ENCODE measurements at places on chromosomes 4 and X.

DNA sequence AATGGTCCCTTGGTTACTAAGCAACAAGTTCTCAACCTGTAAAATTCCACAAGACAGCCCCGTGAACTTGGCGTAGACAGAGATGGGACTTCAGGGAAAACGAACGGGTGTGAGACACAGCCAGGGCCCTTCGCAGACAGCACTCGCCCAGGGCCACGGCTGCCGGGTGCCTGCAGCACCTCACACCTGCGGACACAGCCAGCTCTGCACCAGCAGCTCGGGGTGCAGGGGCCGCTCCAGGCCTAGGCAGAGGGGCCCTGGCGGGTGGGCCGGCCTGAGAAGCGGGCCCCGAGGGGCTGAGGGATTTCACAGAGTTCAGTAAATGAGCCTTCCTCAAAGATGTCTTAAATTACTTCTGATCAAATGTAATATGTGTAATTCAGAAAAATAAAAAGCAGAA lies 34.0 kb downstream of the GAK start:
- no peak for DNase-seq

DNA sequence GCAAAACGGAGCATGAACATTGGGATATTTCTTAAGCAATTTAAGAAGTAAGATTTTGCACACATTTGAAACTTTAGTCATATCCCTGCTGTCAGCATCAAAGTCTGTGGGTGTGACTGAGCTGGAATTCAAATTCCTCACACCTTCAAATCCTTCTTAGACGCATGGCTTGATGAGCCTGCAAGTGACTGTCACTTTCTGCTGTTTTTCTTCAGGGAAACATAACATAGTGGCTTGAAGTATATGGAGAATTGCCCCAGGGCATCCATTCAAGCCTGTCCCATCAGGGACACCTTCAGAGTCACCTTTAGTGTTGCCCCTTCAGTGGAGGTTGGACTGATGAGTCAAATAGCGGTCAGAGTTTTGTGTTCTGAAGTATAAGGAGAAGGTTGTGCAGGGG lies 17.4 kb downstream of the FHDC1 start:
- DNase-seq = no peak

DNA sequence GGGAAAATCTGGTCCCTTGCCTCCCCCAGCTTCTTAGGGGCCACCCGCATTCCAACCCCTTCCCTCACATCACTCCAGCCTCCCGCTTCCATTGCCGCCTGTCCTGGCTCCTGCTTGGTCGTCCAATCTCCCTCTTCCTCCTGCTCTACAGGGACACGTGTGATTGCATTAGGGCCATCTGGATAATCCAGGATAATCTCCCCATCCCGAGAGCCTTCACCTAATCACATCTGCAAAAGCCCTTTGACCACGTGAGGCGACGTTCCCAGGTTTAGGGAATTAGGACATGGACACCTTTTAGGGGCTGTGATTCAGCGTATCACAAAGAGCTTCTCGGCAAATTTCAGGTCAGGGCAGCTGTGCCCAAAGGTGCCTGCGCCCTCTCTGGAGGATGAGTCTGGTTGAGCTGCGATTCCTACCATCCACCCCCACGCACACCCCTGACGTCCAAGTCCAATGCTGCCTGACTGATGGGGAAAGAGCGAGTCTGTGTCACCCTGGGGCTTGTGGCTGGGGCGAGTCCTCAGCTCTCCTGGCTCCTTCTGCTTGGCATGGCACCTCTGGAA lies 104.6 kb downstream of the PSAPL1 start:
- no peak for DNase-seq

DNA sequence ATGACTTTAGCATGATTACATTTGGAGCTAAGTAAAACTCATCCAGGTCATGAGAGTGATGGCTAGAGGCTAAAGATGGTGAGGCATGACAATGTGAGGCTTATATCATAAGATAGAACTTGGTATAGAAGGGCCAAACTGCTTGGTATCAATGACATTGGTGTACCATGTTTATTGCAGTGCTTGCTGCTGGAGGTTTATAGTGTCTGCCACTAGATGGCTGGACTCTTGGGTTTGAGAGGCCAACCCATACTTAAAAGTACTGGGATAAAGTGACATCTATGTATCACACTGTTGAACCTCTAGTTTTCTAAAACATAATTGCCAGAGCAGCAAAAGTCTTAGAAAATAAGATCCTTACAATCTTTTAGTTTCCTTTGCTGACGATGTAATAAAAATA lies 83.0 kb upstream of the TACR3 start:
- no peak for DNase-seq

DNA sequence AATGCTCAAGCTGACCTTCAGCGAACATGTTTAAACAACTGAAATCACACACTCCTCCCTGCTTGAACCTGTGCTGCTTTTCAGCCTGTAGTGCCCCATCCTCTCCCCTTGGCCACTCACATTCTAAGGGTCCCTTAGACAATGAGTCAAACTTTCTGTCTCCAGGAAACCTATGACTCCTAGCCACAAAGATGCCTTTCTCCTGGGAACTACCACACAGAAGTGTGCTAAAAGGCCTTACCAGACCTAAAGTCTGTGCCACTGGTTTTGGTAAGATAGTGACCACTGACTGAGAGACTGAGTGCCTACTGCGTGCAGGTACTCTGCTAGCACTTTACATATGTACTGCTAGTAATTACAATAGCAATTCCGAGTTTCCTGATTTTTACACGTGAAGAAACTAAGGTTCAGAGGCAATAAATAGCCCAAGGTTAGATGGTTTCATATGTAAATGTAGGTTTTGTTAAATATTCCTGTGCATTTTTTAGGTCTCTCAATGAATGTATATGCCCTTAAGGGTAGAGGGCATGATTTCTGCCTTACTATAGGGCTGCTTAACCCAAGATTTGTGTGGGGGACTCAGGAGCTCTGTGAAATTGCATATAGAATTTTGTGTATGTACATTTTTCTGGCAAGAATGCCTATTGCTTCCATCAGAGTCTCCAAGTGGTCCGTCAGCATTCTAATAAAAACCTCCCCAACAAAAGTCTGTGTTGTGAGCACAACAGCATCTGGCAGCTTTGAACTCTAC lies 71.1 kb downstream of the NSG1 start:
- no peak for DNase-seq

GRCh38 chr4:104486716-104487504 lies 7.8 kb downstream of the CXXC4 start:
- no peak for DNase-seq

DNA sequence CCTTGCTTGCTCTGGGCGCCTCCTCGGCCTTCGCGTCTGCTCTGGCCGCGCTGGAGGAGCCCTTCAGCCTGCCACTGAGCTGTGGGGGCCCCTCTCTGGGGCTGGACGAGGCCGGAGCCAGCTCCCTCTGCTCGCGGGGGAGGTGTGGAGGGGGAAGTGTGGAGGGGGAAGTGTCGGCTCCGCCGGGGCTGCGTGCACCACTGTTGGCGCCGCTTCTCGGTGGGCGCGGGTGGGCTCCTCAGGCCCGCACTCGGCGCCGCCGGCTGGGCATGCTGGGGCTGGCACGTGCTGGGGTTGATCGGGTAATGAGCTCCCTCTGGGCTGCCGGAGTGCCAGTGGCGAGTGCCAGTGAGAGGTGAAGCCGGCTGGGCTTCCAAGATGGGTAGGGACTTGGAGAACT lies 116.7 kb downstream of the CPXCR1 start:
- no peak for DNase-seq

DNA sequence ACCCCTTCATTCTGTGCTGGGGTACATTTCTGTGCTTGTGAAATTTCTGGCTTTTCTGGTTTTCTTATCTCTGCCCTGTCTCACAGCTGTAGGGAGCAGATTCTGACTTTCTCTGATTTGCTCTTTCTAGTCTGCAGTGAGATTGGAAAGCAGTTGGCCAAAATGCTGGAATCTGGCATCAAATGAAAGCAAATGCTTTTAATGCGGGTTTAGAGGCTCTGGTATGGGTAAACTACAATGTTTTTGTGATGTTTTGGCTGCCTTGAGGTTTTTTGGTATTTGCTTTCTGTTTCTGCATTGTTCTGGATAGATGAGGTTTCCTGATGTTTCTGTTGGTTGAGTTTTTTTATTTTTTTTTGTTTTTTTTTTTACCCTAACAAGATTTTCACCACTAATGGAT lies 23.8 kb downstream of the SMIM20 start:
- no peak for DNase-seq

All from stimulated activated CD4-positive, alpha-beta T cell treated with anti-CD3 and anti-CD28 coated beads, Interleukin-1b, Interleukin-23, amount 100 ng/mL, for 1 hour (primary cell).